ENCODE measurements at places on chromosomes 6 and 20. TPM values are rescaled to one million over a fixed set of nuclear protein-coding genes. Genes with fewer than 3 reads are reported as not detected.

The PAK1IP1 gene
- 22.9 TPM for total RNA-seq

The AKIRIN2 gene
- total RNA-seq = 32.1 TPM

The CTCFL gene
- total RNA-seq = not detected

The PPP1R16B gene
- total RNA-seq = 0.08 TPM

The PDYN gene
- not detected for total RNA-seq

All from A549 treated with Hydrocortisone at 1 μM for 4 hours (cell line).